ENCODE measurements at places on chromosomes 5 and 9.

DNA sequence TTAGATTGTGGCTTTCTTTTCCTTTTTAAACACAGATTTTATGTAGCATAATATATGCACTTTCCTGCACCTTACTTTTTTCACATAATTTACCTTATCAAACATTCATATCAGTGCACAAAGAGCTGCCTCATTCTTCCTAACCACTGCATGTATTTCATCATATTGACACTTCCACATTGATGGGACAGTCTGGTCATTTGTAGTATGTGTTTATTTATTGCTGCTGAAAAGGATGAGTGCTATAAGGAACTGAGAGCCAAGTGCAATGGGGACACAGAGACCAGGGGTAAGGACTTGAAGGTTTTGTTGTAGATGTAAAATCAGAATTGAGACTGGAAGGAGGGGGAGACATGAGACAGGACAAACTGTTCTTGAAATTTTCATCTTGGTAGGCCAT lies 193.8 kb downstream of the SMARCA2 start:
- DNase-seq: no peak

DNA sequence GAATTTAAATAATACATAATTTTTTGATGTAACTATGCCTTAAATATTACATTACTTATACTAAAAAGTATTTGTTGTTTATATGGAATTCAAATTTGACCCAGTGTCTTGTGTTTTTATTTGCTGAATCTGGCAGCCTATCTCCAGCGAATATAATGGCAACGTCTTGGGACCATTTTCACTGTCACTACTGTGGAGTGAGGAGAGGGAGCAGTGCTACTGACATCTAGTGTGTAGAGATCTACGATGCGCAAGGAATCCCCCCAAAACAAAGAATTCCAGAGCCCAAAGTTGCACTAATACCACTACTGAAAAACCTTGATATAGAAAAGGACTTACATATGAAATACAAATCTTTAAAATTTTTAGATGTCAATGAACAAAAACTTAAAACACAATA lies 314.4 kb downstream of the DRD1 start:
- no peak for DNase-seq

DNA sequence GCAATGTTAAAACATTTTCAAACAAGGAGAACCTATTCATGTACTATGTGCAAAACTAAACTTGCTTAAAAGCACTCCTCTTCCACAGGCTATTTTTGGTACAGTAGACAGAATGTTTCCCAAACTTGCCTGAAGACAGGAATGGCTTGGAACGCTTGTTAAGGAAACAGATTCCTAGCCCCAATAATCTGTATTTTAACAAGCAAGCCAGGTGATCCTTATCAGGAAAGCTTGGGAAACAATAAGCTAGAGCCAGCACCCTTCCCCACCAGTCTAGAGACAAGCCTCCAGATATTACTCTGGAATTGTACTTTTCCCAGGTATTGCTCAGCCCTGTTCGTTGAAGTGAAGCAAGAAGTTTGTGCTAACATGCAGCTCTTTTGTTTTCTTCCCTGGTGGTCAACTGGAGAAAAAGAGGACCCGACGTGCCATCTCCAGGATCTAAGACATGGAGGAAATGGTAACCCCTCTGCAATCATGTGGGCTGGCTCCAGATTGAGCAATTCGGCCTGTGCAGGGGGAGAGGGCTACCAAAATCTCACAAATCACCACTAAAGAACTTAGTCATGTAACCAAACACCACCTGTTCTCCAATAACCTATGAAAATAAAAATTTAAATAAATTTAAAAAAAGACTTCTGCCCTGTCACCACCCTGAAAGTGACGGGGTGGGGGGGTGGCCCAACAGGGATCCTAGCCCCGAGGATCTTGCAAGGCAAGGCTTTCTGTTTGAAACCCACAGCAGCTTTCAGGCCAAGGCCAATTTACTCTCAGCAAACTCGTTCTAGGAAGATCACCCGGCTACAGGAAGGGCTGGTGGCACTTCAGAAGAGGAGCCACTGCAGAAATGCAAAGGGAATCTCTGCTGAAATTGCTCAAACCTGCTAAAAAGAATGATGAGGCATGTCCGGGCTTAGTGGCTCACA lies 48.6 kb downstream of the SHB start:
- no peak for DNase-seq

DNA sequence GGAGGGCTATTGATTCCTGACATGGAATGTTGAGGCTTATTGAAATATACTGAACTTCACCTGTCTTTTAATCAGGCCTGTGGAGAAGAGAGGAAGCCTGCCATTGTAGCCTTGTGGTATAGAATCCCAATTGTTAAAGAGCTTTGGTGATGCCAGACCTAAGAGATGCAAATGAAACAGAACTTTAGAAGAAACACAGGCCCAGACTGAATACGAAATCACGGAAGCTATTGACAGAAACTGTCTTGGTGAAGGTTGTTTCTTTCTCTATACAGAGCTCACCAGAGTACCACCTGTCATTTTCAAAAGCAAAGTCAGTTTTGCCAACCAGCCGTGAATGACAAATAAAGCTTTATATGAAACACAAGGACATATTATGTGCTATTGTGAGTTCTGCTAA lies 660.3 kb downstream of the ISL1 start:
- no peak for DNase-seq

DNA sequence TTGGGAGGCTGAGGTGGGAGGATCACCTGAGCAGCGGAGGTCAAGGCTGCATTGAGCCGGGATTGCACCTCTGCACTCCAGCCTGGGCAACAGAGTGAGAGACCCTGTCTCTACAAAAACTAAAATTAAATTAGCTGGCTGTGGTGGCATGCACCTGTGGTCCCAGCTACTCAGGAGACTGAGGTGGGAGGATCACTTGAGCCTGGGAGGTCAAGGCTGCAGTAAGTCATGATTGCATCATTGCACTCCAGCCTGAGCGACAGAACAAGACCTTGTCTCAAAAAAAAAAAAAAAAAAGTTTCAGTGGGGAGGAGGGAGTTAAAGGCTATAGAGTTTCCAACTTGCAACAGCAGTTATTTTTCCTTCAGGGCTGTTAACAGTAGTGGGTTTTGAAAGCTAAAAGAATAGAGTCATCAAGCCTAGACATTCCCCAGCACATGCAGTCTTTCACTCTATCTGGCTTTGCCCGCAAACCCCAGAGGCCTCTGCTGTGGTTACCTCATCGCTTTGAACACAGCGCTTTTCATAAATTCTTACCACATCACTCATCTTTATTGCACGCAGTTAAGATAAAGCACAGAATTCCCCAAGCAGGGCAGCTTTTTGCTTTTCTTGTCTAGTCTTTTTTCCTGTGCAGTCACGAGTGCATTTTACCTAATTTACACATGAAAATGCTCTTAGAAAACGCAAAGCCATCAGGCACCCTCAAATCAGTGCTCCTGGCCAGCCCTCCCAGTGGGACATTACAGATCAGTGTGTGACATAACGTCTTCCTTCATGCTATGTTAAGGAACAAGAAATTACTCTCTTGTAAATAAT lies 8.7 kb upstream of the SLC2A8 start:
- DNase-seq: peak; percentile 95

GRCh38 chr9:82988488-82988887 lies 74.5 kb downstream of the RASEF start:
- DNase-seq: no peak

- no peak for DNase-seq
Measured at GRCh38 chr9:8552732-8553131, 753.2 kb upstream of the DMAC1 start.

DNA sequence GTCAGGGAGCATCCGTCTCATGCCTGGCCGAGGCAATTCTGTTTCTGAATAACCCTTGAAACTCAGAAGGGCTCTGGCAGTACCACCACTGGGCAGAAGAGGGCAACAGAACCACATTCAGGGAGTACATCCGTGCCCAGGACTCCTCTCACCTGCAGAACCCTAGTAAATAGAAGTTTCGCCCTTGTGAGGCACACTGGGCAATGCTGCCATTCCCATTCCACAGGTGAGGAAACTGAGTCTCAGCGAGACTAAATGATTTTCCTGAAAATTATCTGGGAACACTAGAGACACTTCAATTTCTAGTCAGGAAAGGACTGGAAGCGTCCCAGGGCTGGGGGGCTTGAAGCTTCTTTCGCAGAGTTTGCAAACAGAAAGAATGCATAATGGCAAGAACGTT lies 74.7 kb downstream of the FGF1 start:
- DNase-seq: peak; percentile 44

DNA sequence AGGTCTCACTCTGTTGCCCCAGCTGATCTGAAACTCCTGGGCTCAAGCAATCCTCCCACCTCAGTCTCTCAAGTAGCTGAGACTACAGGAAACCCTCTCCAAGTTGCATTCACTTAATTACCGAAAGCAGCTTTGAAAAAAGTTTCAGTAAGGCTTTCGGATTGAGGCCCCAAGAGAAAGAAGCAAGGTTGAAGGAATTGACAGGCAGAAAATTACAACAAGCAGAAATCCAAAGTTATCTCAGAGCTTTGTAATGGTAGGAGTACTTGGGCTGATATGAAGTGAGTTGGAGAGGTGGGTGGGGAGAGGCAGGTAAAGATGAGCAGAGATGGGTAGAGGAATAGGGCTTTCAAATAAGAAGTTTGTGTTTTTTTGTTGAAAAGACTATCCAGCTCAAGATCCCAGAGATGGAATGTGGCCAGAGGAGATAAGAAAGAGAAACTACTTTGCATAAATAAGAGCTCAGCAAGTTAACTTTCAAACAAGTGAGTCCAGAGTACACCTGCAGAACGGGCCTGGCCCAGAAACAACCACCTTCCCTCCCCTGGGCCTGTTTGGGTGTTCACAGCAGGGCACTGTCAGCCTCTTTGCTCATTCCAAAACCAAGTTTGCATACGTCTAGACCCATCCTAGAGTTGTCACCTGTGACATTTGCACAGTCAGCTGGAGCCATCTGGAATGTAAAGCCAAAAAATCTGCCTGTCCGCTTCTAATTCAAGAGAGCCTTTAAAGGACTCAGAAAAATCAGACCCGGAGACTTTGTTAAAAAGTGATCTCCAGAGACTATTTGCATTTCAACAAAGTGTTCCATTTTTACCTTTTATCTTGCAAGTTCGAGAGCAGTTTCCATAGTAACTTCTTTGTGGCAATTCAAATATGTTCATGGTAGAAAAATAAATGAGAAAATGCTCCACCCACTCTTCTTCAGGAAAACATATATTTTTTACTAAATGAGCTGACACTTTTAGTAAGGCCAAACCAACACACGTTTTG lies 2.2 kb upstream of the CLINT1 start:
- DNase-seq: no peak

DNA sequence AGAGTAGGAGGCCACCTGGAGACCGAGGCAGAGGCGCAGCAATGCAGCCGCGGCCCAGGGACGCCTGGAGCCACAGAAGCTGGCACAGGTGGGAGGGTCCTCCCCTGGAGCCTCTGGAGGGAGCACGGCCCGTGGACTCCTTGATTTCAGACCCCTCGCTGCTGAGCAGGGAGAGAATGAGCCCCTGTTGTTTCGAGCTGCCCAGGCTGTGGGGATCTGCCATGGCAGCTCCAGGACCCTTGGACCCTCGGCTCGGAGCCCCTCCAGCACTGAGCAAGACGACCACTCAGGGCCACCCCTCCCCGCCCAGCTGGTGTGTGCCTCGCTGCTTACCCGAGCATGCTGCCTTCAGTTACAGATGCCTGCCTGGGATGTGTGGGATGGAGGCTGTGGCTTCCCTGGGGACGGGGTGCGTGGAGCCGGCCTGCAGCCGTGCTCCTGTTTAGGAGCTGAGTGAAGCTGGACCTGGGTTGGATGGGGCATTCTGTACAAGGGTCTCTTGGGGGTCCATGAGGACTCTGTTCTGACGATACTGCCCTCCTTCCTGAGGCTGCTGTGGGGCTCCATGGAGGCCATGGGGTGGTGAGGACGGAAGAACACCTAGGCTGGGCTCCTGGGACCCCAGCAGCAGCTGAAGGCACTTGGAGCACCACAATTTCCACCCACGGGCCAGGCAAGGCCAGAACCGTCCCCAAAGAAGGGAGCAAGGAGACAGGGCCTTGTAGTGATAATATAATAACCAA lies 115.1 kb upstream of the LPCAT1 start:
- no peak for DNase-seq

DNA sequence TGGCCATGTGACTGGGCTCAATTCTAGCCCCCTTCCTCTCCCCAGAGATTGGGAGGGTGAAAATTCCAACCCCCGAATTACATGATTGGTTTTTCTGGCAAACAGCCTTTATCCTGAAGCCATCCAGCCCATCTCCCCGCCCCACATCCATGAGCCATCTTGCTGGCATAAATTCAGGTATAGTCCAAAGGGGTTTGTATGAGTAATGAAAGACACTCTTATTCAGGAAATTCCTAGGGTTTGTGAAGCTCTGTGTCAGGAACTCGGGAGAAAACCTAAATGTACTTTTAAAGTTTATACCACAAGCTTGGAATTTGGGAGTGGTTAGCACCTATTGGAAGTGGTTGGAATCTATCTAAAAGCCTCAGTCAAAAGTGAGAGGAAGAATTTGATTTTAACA lies 80.6 kb upstream of the SIMC1 start:
- DNase-seq: no peak

- DNase-seq: no peak
Measured at GRCh38 chr9:87309236-87309635, 188.4 kb upstream of the DAPK1 start.

DNA sequence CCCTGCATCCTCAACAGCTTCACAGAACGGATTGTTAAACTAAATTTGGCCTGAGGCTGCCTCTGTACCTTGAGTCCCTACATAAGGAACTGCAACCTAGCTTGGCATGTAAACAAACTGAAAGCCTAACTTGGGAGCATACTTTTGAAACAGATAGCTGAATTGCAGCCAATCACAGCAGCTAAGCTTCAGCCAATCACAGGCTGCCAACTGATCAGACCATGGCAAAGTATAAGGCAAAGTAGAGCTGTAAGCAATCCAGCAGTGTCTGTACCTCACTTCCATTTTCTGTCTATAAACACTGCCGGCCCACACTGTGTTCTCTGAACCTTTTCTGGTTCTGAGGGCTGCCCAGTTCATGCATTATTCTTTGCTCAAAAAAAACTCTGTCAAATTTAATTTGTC lies 8.9 kb upstream of the ZNF483 start:
- DNase-seq: no peak

GRCh38 chr9:115442054-115442453 lies 324.1 kb upstream of the TNC start:
- DNase-seq: no peak

DNA sequence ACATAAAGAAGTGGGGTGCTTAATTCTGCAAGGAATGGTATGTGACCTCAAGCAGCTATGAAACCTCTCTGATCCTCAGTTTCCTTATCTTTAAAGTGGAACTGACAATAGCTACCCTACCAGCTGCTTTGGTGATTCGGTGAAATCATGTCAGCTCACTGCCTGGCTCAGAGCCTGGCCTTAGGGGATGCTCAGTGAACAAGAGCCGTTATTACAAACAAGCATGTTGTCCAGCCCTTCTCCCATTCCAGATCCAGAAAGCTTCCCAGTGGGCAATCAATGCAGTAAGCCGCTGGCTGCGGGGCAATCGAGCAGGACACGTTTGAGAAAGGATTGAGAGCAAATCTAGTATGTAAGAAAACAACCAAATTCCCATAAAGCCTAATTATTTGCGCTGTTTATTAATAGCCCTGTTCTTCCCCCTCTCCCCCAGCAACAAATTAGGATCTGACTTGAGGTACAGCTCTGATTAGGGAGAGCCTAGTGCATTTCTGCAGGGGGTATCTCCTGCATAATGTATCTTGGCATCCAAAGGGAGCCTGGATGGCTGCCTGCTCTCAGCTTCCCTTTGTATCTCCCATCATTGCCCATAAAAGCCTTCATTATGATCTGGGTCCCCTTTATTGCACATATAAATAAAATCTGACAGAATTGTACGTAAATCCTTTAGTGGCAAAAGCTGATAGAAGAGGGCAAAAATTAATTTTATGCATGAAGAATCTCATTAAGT lies 371.4 kb downstream of the TMEM232 start:
- DNase-seq: no peak

GRCh38 chr9:2269778-2270177 lies 254.6 kb downstream of the SMARCA2 start:
- DNase-seq: no peak

- no peak for DNase-seq
Measured at GRCh38 chr9:125922854-125923253, 175.7 kb downstream of the PBX3 start.

Measured in central memory CD4-positive, alpha-beta T cell (primary cell).